Stimulated activated CD4-positive, alpha-beta T cell treated with anti-CD3 and anti-CD28 coated beads, Interleukin-1b, Interleukin-23, amount 100 ng/mL, for 48 hours (primary cell): ENCODE measurements at places on chromosomes 4 and X.

DNA sequence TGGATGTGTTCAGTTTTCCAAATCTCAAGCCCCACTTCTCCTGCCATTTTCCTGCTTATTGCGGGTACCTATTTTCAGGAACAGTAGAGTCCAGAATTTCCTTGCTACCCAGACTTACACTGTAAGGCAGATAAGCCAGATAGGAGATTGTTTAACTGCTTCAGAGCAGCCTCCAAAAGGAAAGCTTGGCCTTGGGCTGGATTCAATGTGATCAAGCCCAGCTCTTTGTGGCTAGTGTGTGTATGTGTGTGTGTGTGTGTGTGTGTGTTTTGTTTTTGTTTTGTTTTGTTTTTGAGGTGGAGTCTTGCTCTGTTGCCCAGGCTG is 34.0 kb downstream of the RNF175 start:
- DNase-seq = no peak

GRCh38 chrX:15948318-15948660 is 93.7 kb upstream of the AP1S2 start:
- no peak for DNase-seq

DNA sequence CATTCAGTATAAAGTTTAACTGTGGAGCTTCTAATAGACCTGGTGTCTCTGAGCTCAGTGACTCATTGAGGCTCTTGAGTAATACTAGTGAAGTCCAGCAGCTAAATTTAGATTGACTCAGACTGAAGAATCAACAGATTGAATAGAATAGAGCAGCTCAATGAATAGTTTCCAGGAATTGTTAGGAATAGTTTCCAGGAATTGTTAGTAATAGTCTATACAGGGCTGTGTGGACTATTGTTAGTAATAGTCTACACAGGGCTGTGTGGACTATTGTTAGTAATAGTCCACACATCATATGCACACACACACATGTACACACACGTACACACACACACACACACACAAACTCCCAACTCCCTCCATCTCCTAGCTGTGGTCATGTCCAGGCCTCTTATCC is 3.0 kb downstream of the GIMD1 start:
- no peak for DNase-seq

- DNase-seq = no peak
Measured at GRCh38 chrX:113269203-113269602, 428.6 kb upstream of the AMOT start.

GRCh38 chrX:136889269-136889668 is 8.7 kb upstream of the RBMX start:
- no peak for DNase-seq

- no peak for DNase-seq
Measured at GRCh38 chrX:155434906-155435743, 23.3 kb downstream of the F8A3 start.

DNA sequence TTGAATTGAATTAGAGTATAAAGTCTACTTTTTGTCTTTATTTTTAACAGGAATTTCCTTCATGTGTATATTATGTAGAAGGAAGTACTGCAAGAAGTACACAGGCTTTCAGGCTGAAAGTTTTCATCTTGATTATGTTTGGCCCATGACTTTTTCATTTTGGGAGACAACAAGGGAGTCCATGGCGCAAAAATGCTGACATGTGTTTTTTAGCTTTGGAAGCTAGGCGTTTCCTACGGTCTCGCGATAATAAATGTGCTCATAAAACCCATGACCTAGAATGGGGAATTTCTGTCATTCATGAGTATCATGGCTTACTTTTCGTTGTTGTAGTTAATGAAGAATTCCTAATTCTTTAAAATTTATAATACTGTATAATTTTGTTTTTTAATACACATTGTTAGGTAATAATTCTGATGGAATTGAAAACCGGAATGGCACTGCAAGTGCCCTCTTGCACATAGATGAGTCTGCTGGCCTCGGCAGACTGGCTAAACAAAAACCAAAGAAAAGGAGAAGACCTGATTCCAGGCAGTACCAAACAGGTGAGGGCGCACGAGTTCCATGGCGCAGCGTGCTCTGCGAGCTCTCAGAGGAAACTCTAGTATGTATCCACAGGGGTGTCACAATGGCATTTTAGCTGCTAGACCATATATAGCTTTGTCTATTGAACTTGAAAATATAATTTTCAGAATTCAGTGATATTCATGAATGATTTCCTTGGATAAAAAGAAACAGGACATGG is 59.1 kb downstream of the ZFX start:
- DNase-seq = no peak

DNA sequence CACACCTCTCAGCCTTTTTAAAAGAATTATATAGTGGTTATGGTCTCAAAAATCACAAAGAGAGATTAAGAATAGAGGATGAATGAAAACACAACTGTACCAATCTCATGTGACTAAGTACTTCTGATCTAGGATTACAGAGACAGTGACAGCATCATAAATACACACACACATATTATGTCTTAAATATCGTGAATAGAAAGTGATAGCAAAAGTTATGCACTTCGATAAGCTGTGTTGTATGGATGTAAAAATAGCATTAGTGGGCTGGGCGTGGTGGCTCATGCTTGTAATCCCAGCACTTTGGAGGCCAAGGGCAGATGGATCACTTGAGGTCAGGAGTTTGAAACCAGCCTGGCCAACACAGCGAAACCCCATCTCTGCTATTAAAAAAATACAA is 25.0 kb downstream of the GYPA start:
- no peak for DNase-seq

DNA sequence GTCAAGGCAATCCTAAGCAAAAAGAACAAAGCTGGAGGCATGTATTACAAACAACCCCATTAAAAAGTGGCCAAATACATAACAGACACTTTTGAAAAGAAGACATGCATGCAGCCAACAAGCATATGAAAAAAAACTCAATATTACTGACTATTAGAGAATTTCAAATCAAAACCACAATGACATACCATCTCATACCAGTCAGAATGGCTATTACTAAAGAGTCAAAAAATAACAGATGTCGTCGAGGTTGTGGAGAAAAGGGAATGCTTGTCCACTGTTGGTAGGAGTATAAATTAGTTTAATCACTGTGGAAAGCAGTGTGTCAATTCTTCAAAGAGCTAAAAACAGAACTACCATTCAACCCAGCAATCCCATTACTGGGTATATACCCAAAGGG is 604.6 kb upstream of the GRIA3 start:
- no peak for DNase-seq

DNA sequence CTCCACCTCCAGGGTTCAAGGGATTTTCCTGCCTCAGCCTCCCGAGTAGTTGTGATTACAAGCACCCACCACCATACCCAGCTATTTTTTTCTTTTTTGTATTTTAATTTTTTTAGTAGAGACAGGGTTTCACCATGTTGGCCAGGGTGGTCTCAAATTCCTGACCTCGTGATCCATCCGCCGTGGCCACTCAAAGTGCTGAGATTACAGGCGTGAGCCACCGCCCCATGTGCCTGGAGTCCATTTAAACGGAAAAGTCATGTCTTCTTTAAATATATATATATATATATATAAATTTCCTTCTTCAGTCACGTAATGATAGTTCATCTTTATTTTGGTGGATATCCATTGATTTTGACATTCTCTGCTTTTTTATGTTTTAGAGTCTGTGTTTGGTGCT is 264.0 kb upstream of the PITX2 start:
- DNase-seq = no peak

- no peak for DNase-seq
Measured at GRCh38 chrX:12961196-12961718, 13.7 kb upstream of the TMSB4X start.

- no peak for DNase-seq
Measured at GRCh38 chrX:39519566-39520301, 578.0 kb downstream of the BCOR start.

DNA sequence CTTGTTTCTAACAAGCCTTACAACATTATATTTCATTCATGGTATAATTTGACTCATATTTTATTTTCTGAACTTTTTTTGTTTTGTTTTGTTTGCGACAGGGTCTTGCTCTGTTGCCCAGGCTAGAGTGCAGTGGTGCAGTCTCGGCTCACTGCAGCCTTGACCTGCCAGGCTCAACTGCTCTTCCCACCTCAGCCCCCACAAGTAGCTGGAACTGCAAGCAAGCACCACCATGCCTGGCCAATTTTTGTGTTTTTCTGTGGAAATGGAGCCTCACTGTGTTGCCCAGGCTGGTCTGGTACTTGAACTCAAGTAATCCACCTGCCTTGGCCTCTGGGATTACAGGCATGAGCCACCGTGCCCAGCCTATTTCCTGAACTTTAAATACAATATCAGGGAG is 42.5 kb downstream of the GRID2 start:
- no peak for DNase-seq

- no peak for DNase-seq
Measured at GRCh38 chrX:15653961-15654360, 10.6 kb downstream of the CLTRN start.
